ENCODE measurements at places on chromosomes 3 and 15. TPM values are rescaled to one million over a fixed set of nuclear protein-coding genes. Genes with fewer than 3 reads are reported as not detected.

The IL17RB gene
- not detected for total RNA-seq

The HTR3E gene
- total RNA-seq = not detected

The HEMK1 gene
- 8.1 TPM for total RNA-seq

The OCA2 gene
- total RNA-seq = not detected

The XCR1 gene
- not detected for total RNA-seq

The ATP2B2 gene
- not detected for total RNA-seq

The LEO1 gene
- total RNA-seq = 25.8 TPM

The CCDC39 gene
- not detected for total RNA-seq

The SCG5 gene
- total RNA-seq = 16.5 TPM

The SMCO1 gene
- total RNA-seq = not detected

The SPINK8 gene
- total RNA-seq = not detected

The TIMP4 gene
- 0.66 TPM for total RNA-seq

The GOLGA8T gene
- total RNA-seq = not detected

The CORO2B gene
- total RNA-seq = 10.7 TPM

The RAMAC gene
- 41.6 TPM for total RNA-seq

The CHRD gene
- total RNA-seq = 0.29 TPM

The OSTN gene
- total RNA-seq = not detected

The PRR20G gene
- total RNA-seq = not detected

The SPTBN5 gene
- total RNA-seq = 2.4 TPM

The WDR93 gene
- not detected for total RNA-seq

The CD96 gene
- under 0.01 TPM for total RNA-seq

The MORF4L1 gene
- total RNA-seq = 405 TPM

The CD200 gene
- total RNA-seq = 4.6 TPM

The MB21D2 gene
- total RNA-seq = 12.7 TPM

The IL17RD gene
- 0.44 TPM for total RNA-seq

The GPR62 gene
- total RNA-seq = not detected

The SNTN gene
- total RNA-seq = not detected

The ANKRD63 gene
- total RNA-seq = not detected

The FHIT gene
- not detected for total RNA-seq

The AADACL2 gene
- not detected for total RNA-seq

The GOLGA8G gene
- total RNA-seq = not detected

All from placental pericyte (primary cell).